NCI-H460 (cell line): ENCODE measurements at places on chromosomes 2 and 18. TPM values are rescaled to one million over a fixed set of nuclear protein-coding genes. Genes with fewer than 3 reads are reported as not detected.

DSG4 gene
- total RNA-seq, result not detected in 2 replicates

ACTR2 gene
- total RNA-seq, result 64.0 and 79.7 TPM in 2 replicates

GRCh38 chr2:118853651-118854291 is 6.3 kb upstream of the EN1 start:
- no peak for DNase-seq

- no peak for DNase-seq
These were observed 40.6 kb upstream of the PGAP1 start for GRCh38 chr2:196967116-196967515.

DNA sequence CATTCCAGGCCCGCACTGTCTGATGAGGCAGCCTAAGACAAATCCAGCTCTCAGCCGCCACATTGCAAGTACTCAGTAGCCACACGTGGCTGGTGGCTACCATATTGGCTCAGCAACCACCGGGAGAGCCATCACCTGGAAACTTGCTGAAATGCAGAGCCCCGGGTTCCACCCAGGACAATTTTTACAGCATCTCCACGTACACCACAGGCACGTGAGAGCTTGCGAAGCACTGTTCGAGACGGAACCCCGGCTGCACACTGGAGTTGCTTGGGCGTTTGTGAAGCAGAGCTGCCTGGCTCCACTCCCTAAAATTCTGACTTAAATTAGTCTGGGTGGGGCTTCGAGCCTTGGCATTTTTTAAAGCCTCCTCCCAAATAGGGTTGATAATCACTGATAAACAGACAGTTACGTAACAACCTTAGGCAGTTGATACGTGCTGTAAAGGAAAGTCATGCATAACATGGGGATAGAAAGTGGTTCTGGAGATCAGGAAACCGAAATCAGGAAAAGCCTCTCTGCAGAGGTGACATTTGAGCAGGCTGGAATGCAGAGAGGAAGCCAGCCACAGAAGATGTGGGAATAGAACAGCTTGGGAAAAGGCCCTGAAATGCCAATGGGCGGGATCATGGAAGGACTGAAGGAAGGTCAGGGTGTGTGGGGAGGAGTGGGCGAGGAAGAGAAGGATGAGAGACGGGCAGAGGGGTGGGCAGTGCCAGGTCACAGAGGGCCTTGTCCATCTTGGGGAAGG is 6.2 kb downstream of the ASAP2 start:
- DNase-seq, result no peak
